ENCODE measurements at places on chromosomes 2 and 18.

- no peak for DNase-seq
These were observed 72.5 kb downstream of the SUMO1 start for GRCh38 chr2:202165945-202166344.

DNA sequence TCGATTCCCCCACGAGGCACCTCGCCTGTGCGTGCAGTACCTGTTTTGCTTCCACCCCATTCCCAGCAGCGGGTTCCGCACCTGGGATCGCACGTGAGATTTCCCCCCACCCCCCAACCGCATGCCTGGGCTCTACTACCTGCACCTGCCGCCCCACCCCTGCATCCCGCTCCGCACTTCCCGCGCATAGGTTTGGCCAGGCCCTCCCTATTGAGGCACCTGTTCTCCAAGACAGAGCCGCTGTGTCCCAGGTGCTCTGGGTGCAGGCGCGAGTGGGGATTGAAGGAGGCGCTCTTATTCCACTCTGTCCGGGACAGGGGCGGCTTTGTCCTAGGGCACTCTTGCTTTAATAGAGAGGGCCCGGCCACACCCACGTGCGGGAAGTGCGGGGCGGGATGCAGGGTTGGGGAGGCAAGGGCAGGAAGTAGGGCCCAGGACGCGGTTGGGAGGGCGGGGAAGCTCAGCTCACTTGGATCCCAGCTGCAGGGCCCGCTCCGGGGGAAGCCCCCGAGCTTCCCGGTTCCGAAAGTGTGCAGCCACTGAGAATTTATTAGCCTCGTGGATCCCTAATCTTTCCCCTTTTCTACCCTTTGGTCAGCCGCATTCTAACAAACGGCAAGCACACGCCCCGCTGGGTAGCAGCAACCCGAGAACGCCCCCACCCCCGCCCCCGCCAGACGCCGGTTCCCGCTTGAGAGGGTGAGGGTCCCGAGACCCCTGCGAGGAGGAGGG is 670 bp upstream of the MOCOS start:
- DNase-seq, result no peak

DNA sequence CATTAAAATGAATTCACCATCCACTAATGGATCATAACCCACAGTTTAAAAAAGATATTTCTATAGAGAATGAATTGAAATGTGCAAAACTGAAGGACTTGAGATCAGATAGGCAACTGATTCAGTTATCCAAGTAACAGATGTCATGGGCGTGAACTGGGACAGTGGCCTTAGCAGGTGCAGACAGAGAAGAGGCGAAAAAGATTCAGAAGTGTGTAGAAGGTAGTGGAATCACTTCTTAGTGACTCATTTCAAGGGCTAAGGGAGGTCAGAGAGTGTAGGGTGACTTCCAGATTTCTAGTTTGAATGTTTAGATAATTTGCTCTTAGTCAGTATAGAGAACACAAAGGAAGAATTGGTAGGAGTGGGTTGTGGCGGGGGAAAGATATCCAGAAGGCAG is 79.7 kb downstream of the EHBP1 start:
- DNase-seq, result peak; percentile 6

- no peak for DNase-seq
These were observed 20.7 kb upstream of the FRZB start for GRCh38 chr2:182887093-182887492.

DNA sequence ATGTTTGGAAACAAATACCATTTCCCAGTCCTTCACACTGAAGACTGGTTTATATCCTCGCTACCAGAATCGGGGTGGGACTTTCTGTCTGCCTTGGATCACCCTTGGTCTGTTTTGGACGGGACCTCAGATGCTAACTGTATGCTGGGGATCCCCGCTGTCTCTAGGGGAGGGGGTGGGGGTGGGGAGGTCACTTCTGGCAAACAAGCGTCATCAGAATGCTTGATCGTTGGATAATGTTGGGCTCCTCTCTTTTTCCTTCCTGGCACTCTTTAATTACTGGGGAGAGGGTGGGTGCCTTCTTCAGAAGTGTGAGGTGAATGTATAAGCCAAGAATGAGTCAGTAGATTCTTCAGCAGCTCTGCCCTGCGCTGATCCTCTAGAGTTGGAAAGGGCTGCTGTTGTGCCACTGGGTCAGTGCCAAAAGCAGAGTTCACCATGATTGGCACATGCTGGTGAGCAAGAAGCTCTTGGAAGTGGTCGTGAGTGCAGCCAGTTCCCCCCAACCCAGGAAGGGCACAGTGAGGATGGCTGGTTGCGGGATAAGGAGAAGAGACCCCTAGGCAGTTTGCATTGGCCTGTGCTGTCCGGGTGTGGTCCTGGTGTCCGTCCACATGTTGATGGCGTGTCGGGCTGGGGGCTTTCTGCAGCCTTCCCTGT is 32.2 kb downstream of the DGKD start:
- no peak for DNase-seq

DNA sequence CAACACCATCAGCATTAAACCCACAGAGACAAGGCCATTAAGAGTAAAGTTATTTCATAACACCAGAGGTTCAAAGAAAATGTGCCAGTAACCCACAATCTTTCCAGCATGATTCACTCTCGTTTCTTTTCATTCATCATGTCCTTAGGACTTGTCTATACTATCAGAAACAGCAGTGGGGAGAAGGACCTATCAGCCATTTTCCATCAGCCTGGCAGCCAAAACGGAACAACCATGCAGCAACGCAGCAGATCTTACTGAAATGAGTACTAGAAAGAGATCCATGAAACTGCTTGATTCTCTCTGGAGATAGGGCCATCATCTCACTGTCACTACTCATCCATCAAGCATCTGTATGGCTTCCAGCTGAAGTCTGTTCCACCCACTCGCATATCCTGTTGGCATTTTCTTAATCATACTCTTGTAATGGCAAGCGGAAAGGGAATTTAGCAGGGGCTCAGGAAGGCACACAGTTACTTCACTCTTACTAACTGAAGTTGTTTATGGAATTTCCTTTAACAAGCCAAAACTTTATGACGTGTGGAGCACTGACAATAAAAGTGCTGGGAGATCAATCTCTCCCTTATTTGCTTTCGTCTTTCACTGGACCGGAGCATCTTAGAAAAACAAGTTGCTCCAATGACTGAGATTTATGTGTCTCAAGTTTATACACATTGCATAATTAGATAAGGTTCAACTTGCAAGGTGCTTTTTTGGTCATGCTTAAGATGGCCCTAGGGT is 69.7 kb downstream of the EPHA4 start:
- DNase-seq, result peak; percentile 26

DNA sequence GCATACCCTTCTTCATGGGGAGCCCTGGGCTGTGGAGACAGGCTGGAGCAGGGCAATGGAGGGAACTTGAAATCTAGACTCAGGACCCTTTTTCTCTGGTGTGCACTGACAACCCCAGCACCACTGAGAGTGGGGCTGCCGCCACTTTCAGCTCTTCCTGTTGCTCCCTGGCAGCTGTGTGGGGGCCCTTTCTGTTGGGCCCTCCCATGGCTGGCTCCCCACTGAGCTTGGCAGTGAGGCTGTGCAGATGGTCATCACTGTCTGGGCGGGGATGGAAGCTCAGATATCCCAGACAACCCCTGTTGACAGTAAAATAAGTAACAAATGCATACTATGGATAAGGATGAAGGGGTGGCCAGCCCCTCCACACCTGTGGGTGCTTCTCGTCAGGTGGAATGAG is 6.7 kb downstream of the MYO7B start:
- DNase-seq, result no peak

DNA sequence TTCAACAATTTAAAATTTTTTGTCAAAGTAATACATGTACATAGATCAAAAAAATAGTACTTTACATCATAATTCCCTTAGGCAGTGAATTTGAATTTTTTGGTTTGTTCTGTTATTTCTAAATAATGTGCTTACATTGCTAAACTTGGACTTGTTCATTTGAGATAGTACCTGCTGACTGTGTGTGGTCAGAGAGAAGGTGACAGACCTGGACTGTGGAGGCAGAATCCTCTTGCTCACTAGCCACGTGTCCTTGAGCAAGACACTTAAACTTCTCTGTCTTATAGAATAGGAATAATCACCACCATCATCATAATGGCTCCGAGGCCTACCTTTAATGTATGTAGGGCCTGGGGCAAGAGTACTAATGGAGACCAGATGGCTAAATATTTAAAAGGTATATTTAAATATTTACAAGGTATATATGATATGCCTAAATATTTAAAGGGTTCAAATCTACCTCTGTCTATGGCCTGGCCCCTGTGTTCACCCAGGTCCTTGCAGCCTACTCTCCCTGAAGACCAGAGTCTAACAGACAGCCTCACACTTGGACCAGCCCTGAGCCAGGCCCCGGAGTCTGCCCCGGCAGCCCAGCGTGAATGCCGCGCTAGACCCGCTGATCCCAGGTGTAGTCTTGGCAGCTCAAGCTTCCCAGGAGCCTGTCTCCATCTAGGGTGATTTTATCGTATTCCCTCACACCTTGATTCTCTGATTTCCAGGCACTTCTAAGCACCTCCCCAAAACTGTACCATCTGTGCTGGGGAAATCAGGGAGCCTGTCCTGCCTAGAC is 33.5 kb downstream of the ZNF532 start:
- no peak for DNase-seq

GRCh38 chr2:30705056-30705455 is 102.2 kb downstream of the CAPN13 start:
- DNase-seq, result no peak

DNA sequence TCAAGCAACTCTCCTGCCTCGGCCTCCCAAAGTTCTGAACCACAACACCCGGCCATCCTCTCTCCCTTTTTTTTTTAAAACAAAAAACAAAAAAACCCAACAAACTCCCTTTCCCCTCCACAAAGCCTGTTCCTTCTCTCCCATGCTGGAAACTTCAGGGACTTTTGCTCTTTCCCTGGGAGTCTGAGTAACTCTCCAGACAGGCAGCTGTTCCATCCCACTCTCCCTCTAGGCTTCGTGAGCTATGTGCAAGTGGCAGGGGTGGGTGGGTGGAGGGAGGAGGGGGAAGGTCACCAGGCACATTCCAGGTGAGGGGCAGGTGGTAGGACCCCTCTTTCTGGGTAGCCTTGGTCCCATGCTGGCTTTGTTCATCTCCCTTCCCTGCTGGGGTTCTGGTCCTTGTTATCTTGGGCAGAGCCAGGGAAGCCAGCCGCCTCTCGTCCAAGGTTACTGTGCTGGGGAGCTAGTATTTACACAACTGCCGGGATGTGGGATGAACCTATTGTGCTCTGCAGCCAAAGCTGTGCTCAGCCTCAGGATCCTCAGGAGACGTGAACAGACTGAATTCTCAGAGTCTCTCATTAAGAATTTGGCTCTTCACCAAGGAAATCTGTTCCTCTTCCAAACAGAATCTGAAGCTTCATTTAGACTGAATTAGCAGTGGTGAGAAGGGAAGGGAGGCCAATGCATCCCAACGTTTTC is 106.9 kb downstream of the LIPG start:
- DNase-seq, result no peak

DNA sequence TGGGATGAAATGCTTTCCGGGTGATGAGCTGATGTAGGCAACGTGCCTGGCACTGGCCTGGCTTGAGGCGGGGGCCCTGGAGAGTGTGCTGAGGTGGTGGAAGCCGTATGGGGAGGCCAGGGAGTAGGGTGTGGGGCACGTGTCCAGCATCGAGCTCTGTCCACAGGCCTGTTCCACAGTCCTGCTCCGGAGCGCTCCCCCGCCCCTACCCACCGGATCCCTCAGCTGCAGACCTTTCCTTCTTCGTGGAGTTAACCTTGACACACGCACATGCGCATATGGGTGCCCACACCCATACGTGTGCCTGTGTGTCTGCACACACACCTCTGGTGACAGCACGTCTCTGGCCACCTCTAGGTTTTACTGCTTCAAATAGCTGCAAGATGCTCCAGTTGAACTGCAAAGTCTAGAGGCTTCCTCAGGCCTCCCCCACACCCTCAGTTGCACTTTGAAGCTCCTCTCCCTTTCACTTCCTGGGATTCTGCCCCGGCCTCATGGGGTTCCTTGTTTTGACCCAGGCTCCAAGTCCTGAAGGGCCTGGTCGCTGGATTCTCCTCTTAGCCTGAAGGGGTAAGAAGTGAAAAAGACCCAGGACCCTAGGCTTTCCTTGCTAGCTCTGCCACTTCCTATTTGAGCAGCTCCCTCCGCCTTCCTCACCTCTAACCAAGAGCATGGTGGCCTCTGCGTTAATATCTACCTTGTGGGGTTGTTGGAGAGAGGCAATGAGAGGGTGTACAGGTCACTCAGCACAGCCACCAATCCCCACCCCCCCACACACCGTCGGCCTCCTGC is 49.5 kb downstream of the INHBB start:
- no peak for DNase-seq

GRCh38 chr2:85308896-85309555 is 18.8 kb downstream of the TGOLN2 start:
- DNase-seq, result no peak
